Fibroblast of skin of abdomen (primary cell): ENCODE measurements at places on chromosomes 7 and 10.
A peak's percentile ranks its signal among the peaks of the same experiment; 100 is the strongest.

DNA sequence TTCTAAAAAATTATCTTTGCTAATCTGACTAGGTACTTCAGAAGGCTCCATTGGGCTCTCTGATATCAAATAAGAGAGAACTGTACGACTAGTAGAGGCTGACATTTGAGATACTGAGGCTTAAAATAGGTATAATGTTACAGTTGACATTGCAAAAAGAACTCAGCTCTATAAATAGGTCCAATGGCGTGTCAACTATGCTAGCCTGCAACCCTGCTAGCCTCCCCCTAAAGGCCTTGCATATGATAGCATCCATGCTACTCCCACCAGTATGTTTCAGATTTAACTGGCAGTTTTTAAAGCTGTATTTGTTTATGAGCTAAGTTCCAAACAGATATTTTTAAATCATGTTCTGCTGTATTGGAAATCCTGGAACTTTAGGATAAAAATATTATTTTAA lies at the start of gene PPP1R3A:
PPP1R3A (minus strand) TSS at position 64 of the 400 bp plus-strand sequence; CDS start at position 51, 13 bp downstream.
- no peak for DNase-seq

- no peak for DNase-seq
Observed at GRCh38 chr10:72904806-72905205, 11.3 kb downstream of the OIT3 start.

DNA sequence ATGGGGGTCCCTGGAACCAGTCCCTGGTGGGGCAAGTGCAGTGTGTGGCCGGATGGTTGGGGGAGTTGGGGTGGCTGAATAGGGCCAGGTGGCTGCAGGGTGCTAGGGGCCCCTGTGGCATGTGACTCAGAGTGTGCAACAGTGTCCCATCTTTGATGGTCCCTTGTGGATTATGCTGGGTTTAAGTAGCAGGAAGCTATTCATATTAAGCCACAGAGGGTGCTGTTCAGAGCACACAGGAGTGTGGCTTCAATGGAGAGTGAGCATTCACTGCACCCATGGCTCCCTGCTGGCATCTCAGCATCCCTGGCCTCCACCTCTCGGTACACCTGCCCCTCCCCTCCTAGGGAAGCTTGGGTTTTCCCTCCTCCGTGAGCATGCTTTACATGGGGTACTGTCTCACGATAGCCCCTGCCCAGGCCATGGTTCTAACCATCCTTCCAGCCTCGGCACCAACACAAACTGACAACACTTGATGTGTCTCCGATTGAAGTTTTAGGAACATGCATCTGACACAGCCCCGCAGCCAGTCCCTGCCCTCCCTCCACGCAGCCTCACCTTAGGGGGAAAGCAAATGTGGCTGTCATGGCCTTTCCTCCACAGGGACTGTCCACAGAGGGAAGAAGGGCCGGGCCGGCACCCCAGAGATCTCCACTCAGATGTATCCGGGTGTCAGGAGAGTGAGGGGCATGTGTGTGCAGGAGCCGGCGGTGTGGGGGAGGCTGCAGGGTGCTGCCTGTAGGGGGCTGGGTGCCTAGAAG lies 30.4 kb upstream of the PPIF start:
- DNase-seq: peak; percentile 22

GRCh38 chr10:3570855-3571266 lies 214.1 kb downstream of the KLF6 start:
- peak; percentile 2 for DNase-seq

- peak; percentile 50 for DNase-seq
Observed at GRCh38 chr10:27542812-27543211, 38.7 kb downstream of the RAB18 start.

DNA sequence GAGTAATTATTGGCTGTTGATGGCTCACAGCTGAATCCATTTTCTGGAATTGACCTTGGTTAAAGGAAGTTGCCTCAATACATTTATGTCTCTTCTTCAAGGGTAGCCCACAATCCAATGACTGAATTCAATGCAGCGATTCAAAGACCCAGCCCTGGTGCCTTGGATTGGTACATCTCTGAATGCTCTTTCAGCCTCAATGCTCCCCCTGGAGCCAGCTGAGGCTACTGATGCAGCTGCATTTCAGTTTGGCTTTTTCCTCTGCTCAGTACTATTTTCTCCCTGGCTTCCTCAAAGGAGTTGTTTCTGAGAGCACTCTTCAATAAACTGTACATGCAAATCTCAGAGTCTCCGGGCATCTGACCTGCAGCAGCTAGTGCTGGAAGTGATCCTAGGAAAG lies 633 bp upstream of the EBLN1 start:
- DNase-seq: no peak

DNA sequence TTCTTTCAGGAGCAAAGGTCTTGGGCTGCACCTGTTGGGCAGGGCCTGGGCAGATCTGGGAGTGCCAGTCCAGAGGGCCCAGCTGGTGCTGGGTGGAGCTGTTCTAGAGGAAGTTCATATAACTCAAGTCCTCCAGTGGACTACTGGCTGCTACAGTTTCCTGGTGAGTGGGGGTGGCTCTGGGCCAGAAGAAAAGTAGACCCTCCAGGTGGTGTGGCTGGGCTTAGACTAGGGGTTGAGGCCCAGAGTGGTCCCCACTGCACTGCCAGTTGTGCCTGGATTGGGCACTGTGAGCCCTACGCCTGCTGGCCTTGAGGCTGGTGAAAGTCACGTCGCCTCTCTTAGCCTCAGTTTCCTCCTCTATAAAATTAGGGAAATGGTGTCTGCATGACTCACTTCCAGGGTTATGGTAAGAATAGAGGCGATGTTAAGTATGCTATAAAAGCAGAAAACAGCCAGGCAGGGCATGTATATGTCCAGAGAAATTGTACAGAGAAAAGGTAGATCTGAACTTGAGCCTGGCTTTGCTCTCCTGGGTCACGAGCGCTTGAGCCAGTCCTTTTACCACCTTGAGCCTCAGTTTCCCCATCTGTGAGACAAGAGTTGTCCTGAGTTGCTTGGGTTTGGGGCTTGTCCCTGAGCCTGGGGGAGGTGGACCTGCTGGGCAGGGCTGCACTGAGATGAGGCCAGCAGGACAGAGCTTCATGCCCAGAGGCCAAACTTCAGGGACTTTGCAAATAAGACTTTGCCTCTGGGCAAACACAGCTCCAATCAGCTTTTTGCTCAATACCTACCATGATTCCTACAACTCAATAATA lies 3.8 kb upstream of the CLDN3 start:
- DNase-seq: no peak

- DNase-seq: no peak
Observed at GRCh38 chr7:26035552-26035951, 116.4 kb upstream of the NFE2L3 start.

DNA sequence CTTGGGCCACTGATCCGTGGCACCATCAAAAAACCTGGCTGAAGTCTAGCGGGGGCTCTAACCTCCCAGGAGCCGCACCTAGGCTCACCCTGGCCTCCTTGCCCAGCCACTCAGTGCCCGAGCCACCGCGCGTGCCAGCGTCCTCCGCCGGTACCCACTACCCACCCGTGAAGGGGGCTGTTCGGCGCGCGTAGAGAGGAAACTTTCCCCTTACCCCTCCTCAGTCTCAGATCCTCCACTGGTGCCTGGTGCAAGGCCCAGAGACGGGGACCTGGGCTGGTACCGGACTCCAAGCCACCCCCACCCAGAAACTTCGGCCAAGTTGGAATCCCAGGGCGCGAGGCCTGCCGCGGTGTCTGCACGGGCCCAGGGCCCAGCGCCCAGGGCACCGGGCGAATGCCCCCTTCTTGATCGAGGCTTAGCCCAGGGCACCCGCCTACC lies 3.5 kb upstream of the EBF3 start:
- no peak for DNase-seq
